ENCODE measurements at places on chromosomes 13 and 19. TPM values are rescaled to one million over a fixed set of nuclear protein-coding genes. Genes with fewer than 3 reads are reported as not detected.

The MUC16 gene
- not detected for total RNA-seq

The MVB12A gene
- total RNA-seq, result 41.2 TPM

The TLE6 gene
- total RNA-seq, result 6.4 TPM

The CCDC8 gene
- total RNA-seq, result 0.15 TPM

The ANGPTL4 gene
- total RNA-seq, result not detected

The PSG4 gene
- total RNA-seq, result not detected

The ZNF554 gene
- total RNA-seq, result 1.7 TPM

The DACT3 gene
- total RNA-seq, result 0.64 TPM

The LGALS14 gene
- 4.9 TPM for total RNA-seq

The SSC5D gene
- 0.19 TPM for total RNA-seq

The PLEKHG2 gene
- total RNA-seq, result 62.5 TPM

The C13orf42 gene
- not detected for total RNA-seq

The ANGPTL8 gene
- not detected for total RNA-seq

The IL11 gene
- total RNA-seq, result 0.15 TPM

The CRX gene
- total RNA-seq, result not detected

The CA11 gene
- 3.9 TPM for total RNA-seq

The ZNF317 gene
- total RNA-seq, result 35.8 TPM

The CEACAM7 gene
- not detected for total RNA-seq

The CEACAM4 gene
- total RNA-seq, result not detected

The PABPC3 gene
- total RNA-seq, result 0.28 TPM

The TGFBR3L gene
- total RNA-seq, result 0.16 TPM

The SIGLEC10 gene
- 13.3 TPM for total RNA-seq

The MYCBP2 gene
- 152 TPM for total RNA-seq

The KCTD4 gene
- not detected for total RNA-seq

The ZNF135 gene
- not detected for total RNA-seq

The LYL1 gene
- total RNA-seq, result 27.4 TPM

The LILRA6 gene
- 0.10 TPM for total RNA-seq

The C1QTNF9 gene
- not detected for total RNA-seq

The KLK3 gene
- total RNA-seq, result not detected

The ZIM2 gene
- total RNA-seq, result not detected

The CERS1 gene
- total RNA-seq, result not detected

The LHB gene
- 0.46 TPM for total RNA-seq

The NCAN gene
- 0.10 TPM for total RNA-seq

The ZNF878 gene
- 0.74 TPM for total RNA-seq

The ACP5 gene
- total RNA-seq, result 43.6 TPM

The PROZ gene
- total RNA-seq, result not detected

The SMIM44 gene
- total RNA-seq, result not detected

The SLC10A2 gene
- not detected for total RNA-seq

The CBLC gene
- not detected for total RNA-seq

The C19orf73 gene
- total RNA-seq, result 0.90 TPM

The ELANE gene
- not detected for total RNA-seq

The SYNGR4 gene
- 0.21 TPM for total RNA-seq

The NBEA gene
- total RNA-seq, result 0.72 TPM
